Activated naive CD4-positive, alpha-beta T cell treated with anti-CD3 and anti-CD28 coated beads for 36 hours (primary cell): ENCODE measurements at places on chromosomes 3 and 15. TPM values are rescaled to one million over a fixed set of nuclear protein-coding genes. Genes with fewer than 3 reads are reported as not detected.

DNA sequence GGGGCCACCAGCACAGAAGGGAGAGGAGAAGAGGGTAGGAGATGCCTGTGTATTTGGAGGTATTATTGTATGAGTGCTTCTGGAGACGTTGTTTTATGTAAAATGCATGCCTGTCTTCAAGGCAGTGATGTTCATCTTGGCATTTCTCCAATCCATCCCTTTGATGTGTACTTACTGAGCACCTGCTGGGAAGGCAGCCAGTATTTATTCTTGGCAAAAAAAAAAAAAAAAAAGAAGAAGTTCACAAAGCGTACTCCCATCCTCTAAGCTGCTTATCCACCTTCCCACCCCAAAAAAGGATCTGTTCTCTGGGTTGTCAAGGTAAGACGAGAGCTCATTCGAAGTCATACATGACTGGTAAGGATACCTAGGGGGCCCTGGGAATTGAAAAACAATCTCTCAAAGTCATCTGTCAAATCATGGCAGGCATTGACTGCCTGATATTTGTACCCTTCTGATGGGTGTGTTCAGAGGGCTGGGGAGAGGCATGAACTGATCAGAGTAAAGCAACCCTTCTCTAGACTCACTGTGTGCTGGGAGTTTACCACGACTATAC lies 30.0 kb upstream of the SLC6A1 start:
- no peak for DNase-seq

DNA sequence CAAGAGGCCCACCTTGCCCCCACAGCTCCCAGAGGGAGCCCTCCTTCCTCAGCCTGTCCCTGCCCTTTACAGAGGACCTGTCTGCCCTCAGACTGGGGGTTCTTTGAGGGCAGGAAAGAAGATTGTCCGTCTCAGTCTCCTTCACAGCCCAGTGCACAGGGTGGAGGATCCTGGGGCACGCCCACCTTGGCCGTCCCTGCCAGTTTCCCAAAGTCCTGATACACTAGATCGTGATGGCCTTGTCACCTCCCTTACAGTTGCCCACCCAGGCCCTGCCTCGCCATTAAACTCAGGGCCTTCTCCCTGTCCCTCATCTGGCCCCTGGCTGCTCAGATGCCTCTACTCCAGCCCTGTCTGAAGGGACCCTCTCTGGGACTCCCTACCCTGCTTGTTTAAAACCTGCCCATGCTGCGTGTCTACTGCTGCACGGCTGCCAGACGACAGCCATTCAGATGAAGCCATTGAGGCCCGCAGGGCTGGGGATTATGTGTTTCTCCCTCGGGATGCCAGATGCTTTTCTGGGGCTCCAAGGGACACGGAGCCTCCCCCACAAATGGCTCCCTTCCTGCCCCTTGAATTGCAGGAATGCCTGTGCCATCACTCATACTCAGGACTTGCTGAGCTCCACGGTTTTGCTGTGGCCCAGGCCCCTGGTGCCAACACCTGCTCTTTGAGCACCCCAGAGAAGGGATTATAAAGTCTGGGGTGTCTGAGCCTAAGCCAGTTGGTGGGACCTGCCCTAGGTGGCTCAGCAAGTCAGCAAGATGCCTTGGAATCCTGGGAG lies 27.8 kb downstream of the ACSBG1 start:
- no peak for DNase-seq

- DNase-seq: peak; percentile 15
Observed at GRCh38 chr15:77181305-77182074, 110.6 kb upstream of the TSPAN3 start.

DNA sequence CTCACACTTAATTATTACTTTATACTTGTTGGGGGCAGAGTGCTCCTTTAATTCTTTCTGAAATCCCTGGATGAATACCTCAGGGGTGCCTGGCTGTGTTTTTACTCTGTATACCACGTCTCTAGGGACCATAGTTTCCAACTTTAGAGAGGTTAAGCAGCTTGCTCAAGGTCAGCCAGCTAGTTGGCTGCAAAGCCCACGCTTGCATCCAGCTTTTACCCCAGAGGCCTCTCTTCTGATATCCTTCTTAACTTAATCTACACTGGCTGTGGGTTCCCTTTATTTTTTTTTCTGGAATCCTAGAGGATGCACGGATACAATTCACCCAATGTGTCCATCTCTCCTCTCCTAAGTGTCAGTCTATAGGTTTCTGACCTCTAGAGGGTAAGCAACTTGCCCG lies 1.4 kb downstream of the PDZRN3 start:
- DNase-seq: no peak

DNA sequence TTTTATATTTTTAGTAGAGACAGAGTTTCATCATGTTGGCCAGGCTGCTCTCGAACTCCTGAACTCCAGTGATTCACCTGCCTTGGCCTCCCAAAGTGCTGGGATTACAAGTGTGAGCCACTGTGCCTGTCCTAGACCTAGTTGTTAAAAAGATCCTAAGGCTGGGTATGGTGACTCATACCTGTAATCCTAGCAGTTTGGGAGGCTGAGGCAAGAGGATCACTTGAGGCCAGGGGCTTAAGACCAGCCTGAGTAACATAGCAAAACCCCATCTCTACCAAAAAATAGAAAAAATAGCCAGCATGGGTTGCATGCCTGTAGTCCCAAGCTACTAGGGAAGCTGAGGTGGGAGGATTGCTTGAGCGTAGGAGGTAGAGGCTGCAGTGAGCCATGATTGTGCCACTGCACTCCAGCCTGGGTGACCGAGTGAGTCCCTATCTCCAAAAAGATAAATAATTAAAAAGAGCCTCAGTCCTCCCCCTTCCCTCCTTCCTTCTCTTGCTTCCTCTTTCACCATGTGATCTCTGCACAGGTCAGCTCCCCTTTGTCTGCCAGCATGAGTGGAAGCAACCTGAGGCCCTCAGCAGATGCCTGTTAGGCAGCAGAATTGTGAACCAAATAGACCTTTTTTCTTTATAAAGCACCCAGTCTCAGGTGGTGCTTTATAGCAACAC lies 9.8 kb upstream of the FNDC3B start:
- DNase-seq: no peak

DNA sequence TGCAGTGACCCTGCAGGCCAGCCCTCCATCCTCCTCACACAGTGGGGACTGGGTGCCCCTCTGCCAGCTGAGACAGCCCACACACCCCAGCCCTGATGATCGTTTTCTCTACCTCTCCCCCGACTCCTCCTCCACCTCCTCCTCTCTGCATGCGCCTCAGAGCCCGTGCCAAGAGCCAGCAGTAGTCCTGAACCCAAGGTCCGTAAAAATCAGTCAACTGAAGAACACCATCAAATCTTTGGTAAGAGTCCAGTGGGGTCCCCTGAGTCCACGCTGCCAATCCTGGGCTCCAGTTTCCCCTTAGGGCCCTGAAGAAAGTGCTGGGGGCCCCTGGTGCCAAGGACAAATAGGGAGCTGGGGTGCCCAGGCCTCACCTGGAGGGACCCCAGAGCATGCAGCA lies 109.3 kb upstream of the FAN1 start:
- DNase-seq: no peak

DNA sequence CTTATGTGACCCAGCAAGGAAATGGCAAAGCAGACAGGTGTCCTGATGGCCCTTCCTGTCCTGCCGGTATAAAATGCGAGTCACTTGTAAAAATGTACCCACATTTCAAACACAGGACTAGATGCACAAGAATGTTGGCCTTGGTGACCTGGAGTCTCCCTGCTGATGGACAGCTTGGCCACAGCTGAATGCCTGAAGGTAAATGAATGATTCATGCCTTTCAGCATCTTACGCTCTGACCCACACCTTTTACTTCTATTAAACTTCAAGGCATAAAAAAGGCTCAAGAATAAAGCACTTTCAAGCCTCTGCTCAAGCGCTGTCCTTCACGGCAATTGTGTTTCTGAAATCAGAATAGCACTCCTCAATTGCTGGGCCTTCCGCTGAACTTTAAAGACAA lies 228.0 kb upstream of the SLCO3A1 start:
- no peak for DNase-seq

- no peak for DNase-seq
Observed at GRCh38 chr15:96333131-96334016, 2.9 kb downstream of the NR2F2 start.

DNA sequence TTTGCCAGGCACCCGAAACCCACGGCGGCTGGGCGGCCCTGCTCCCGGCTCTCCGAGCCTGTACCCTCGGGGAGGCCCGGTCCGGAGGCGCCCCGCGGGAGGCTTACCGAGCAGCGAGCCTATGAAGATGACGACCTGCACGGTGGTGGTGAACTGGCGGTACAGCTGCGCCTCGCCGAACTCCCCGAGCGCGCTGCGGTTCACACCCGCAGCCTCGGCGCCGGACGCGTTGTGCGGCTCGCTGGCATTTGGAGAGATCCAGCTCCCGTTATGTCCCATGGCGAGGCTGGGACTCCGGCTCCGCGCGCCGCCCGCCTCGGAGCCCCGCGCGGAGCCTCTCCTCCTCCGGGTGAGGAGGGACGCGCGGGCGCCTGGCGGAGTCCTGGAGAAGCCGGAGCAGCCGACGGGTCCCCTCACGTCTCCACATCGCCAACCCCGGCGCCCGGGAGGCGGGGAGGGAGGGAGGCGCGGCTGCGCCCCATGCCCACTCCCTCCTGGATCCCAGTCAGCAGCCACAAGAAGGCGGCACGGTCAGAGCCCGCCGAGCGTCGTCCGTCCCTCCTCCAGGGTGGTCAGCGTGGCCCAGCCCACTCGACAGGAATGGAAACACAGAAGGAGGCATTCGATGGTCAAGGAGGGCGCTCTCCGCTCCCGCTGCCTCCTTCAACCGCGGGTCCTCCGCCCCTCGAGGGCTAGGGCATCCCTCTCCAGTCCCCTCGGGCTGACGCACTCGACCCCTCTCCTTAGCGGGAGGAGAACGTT lies at the start of gene GPR176:
TSS of gene GPR176 (minus strand) at position 519 of the 762 bp plus-strand sequence. CDS start at position 279, 240 bp downstream.
- DNase-seq: peak; percentile 30

- DNase-seq: no peak
Observed at GRCh38 chr3:73314151-73314951, 252.9 kb downstream of the EBLN2 start.

GRCh38 chr3:119703820-119704531 lies 1.2 kb downstream of the CFAP91 start:
- no peak for DNase-seq

GRCh38 chr15:83250781-83251180 lies 33.7 kb downstream of the BNC1 start:
- DNase-seq: no peak

GRCh38 chr15:89975482-89976245 lies 25.5 kb upstream of the ZNF710 start:
- DNase-seq: no peak

DNA sequence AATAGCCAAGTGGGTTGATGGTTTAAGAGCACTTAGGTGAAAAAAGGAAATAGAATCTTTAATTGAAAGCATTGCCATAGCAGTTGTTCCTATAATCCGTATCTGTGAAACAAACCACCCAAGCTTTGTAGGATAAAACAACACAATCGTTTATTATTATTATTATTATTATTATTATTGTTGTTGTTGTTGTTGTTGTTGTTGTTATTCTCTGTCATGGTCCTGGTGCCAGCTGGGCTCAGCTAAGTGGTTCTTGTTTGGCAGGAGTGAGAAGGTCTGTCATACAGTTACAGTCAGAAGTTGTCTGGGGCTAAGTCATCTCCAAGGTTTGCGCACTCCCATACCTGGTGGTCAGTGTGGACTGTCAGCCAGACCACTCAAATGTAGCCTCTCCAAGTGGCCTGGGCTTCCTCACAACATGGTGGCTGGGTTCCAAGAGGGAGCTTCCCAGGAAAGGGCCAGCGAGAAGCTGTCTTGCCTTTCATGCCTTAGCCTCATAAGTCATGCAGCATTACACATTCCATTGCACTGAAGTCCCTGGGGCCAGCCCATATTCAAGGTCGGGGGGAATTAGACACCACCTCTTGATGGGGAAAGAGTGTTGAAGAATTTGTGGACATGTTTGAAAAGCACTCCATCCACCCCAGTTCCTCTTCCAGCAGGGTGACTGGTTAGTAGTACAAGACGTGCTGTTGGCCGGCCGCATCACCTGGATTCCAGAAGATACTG lies 54.3 kb upstream of the FGD5 start:
- no peak for DNase-seq

ARNT2 gene
- total RNA-seq: 0.14 TPM

UPK1B gene
- total RNA-seq: not detected

SLC9C1 gene
- not detected for total RNA-seq

PLD1 gene
- total RNA-seq: not detected

GRM7 gene
- total RNA-seq: not detected

ARL13B gene
- 8.0 TPM for total RNA-seq

SPATA12 gene
- not detected for total RNA-seq

FMN1 gene
- total RNA-seq: 0.02 TPM
